ENCODE measurements at places on chromosomes 11 and 22.

- DNase-seq: no peak
These were observed 790.5 kb upstream of the LRRC4C start for GRCh38 chr11:42249956-42250355.

DNA sequence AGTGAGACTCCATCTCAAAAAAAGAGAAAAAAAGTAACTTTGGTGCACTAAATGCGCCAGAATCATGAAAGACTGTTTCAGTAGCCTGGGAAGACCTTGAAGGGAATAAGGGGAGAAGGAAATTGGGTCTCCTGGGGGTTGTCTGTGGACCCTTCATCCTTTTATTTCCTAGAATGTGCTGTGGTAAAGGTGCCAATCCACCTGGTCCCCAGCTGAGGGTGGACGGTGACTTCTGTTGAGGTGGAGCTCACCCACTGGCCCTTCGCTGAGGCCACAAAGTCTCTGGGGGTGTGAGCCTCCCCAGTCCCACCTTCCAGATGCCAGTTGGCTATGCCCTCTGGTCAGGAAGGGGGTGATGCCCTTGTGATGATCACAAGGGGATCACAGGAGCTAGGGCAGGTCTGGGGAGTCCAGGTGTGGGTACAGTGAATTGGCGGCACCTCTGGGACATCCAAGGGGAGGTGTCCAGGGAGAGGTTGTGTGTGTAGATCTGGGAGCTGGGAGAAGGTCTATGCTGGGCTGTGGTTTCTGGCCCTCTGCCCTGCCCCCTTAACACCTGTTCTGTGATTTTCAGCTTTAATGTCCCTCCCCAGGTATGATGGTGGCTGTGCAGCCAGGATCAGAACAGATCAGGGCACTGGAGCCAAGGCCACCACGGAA lies 34.2 kb upstream of the LMO1 start:
- DNase-seq: no peak

DNA sequence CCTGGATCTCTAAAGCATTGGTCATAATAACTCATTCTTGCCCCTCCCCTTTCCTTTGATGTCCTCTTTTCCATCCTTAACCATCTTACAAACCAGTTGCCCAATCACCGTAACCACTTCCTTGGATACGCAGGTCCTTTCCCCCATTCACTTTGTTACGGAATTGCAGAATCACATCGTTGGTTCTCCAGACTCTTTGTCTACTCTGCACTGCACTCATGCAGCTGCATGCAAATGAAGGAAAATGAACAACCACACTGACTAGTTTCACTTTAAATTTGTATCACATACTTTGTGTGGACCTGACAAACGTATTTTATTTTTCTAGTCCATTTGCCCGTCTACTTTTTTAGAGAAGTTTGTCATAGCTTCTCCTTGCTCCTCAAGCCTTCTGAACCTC lies 69.9 kb downstream of the SLC5A12 start:
- DNase-seq: no peak

DNA sequence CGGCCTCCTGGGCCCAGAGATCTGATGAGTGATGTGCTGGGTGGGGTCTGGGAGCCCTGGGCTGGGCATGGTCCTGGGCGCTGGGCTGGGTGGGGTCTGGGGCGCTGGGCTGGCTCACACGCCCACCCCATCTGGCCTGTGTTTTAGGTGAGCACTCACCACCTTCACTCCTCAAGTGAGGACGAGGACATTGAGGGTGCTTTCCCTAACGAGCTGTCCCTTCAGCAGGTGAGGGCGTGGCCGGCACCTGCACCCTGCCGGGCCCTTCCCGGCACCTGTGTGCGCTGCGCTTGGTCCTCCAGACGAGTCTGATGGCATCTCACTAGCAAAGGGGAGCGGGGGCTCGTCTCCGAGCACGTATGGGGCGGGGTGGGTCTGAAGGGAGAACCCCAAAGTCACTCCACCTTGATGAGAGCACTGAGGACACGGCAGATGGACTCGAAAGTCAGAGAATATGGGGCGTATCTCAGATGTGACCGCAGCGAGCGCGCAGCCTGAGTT lies 37.9 kb downstream of the SBF1 start:
- DNase-seq: no peak

DNA sequence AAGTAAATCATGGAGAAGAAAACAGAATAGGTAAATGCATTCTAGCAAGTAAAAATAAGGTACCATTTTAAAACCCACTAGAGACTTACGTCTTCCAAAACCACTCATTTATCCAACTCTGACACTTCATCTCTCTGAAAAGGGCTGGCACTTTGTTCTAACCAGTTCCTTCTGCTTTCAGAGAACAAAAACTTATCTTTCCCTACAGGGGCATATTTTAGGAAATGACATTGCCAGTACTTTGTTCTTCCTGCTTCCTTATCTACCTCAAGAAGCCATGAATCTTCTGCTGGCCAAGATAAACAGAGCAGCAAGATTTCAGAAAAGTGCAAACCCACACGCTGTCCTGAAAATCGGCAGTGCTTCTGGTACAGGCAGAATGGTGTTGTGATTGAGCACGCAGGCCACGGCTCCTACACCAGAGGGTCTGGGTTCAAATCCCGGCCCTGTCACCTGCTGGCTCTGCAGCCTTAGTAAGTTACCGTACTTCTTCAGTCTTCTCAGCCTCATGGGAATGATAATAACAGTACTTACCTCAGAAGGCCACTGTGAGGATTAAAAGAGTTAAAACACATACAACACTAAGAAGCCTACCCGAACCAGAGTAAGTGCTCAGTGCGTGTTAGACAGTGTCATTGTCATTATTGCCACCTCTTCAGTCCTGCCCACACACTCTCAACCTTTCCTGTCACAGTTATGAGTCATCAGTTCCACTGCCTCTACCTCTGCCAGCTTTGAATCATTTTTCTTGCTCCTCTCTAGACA lies 11.0 kb downstream of the MPZL3 start:
- DNase-seq: peak; percentile 78

- no peak for DNase-seq
These were observed 86.6 kb downstream of the DDX10 start for GRCh38 chr11:108751444-108751843.

- no peak for DNase-seq
These were observed 59.3 kb upstream of the BLID start for GRCh38 chr11:122175306-122175705.

- DNase-seq: no peak
These were observed 1391.3 kb downstream of the TBC1D22A start for GRCh38 chr22:48153726-48154125.

- DNase-seq: no peak
These were observed 70.0 kb downstream of the MICAL3 start for GRCh38 chr22:17954200-17954859.

- peak; percentile 83 for DNase-seq
These were observed 519 bp upstream of the ART5 start for GRCh38 chr11:3642071-3642951.

DNA sequence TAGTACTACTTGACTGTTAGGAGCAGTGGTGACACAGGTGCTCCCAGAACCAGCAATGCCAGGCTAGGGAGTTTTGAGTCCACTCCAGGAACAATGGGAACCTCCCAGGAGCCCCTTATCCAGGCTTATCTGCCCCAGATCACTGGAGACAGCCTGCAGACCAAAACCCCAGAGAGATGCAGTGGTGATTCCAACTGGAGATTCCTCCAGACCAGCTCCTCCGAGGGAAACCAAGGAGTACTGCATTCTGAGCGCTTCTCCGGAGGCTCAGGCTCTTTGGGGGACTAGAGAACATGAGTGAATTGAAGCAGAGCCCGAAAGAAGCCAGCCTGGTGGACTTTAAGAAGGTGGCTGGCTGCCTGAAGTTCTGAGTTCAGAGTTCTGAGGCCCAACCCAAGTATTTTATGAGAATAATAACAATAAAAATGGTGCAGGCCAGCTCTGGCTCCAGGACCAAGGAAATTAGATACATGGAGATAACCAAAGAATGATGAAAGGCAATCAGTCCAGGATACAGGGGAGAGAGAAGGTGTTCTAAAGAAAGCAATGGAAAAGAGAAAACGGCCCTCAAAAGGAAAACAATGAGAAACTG lies 1.3 kb upstream of the TMEM25 start:
- no peak for DNase-seq

DNA sequence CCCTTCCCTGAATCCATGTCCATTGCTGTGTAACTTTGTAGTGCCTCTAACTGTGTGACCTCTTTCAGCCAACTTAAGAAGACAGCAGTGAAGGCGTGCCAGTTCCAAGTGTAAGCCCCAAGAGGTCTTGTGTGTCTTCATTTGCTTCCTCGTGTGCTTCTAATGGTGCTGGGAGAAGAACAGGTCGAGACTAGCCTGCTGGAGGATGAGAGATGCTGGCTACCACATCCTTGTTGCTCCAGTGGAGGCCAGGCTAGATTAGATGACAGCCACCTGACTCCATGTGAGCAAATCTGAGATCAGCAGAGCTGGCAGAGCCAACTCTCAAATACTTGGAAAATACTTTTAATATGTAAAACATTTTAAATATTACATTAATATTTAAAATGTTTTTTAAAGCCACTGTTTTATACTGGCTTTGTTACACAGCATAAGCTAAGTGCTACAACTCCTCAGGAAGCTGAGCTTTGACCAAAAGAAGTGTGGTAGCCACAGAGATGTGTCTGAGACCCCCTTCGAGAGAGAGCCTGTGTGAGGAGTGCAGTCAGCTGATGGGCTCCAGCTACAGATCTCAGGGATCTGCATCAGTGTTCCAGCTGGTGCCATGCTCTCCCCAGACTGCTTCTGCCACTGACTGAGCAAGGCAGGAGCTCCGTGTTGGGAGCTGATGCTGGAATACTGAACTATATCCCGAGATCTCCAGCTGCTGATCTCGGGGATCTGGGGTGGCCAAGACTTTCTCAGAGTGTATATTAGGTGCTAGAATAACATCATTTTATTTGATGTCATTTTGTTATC lies 8.9 kb downstream of the KCNJ11 start:
- DNase-seq: no peak

DNA sequence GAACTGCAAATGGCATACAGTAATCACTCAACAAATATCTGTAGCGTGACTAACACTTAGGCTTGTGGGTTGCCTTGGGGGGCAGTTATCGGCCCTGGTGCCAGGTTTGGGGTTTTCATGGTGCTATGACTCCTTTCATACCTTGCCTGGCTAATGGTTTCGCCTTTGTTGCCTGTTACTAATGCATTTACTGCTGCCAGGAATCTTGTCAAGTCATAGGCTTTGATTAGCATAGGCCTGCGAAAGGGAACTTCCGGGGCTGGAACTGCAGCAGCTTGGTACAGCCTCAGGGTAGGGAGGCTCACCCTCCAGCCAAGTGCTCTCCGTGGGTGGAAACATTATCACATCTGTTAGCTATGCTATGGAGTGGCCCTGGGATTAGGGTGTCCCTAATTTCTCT lies 13.2 kb downstream of the SLC25A18 start:
- no peak for DNase-seq

DNA sequence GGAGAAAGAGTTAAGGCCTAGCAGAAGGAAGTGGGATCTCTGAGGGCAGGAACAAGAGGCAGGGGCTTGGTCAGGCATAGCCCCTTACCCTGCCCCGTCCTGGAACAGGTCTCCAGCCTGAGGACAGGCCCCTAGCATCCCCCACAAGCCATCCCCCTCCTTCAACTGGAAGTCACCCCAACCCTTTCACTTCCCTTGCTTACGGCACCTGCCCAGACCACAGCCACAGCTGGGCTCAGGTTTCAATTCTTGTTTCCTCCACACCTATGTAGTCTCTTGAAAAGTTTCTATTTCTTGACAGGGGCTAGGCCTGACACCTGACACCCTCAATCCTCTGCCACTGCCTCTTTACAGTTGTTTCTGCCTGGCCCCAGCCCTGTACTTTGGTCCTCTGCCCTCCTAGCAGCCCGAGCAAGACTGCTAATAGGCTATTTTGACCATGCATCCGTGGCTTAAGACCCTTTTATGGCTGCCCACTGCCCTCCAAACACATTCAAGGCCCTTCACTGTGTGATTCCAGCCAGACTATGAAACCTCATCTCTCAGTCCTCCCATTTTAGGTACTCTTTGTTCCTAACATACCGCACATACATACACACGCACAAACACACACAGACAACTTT lies 10.9 kb upstream of the FCHSD2 start:
- peak; percentile 49 for DNase-seq

GRCh38 chr22:48756146-48757111 lies 1071.2 kb downstream of the BRD1 start:
- DNase-seq: no peak

GRCh38 chr11:75589933-75590332 lies 27.9 kb downstream of the SERPINH1 start:
- no peak for DNase-seq

DNA sequence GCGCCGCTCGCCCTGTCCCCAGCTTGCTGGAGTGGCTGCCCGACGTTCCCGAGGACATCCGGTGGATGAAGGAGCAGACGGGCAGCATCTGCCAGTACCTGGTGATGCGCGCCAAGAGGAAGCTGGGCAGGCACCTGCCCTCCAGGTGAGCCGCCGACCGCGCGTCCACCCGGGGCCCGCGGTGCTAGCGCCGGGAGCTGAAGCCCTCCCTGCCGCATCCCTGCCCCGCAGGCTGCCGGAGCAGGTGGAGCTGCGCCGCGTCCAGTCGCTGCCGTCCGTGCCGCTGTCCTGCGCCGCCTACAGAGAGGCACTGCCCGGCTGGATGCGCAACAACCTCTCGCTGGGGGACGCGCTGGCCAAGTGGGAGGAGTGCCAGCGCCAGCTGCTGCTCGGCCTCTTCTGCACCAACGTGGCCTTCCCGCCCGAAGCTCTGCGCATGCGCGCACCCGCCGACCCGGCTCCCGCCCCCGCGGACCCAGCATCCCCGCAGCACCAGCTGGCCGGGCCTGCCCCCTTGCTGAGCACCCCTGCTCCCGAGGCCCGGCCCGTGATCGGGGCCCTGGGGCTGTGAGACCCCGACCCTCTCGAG lies 3.3 kb upstream of the CRACR2B start:
- no peak for DNase-seq

DNA sequence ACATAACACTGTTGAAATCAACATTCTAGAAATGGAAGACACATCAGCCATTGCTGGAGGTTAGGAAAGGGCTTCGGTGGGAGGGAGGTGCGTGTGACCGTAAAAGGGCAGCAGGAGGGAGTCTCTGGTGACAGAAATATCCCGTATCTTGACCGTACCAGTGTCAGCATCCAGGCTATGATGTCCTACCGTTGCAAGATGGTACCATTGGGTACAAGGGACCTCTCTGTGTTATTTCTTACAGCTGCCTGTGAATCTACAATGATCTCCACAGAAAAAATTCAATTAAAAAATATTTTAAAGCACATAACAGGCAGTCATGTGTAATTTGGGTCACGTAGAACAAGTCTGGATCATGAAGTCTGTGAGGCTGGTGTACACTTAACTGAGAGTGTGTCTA lies 27.4 kb upstream of the SEPTIN5 start:
- DNase-seq: no peak

GRCh38 chr22:25364736-25365241 lies 145.3 kb downstream of the CRYBB2 start:
- DNase-seq: no peak
